GM12878 (cell line): ENCODE measurements at places on chromosomes 5 and 9.

DNA sequence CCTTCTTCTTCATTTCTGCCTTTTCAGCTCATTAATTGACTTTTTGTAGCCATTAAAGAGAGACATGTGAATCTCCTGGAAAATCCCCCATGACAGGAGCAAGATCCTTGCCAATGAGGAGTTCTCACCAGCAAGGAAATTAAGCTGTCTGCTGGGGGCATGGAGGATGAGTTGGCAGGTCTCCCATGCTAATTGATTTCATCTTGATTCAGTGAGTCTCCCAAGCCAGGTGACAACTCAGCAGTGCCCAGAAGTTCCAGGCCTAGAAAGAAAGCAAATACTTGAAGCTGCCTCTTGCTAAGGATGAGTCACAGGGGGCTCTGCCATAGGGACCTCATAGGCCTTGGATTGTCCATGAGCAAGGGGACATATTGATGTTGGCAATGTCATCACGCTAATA is 30.0 kb upstream of the ADRA1B start:
- H3K4me1 ChIP-seq, result no peaks in the 10 kb centered on the region
- no peak for DNase-seq
- no peak overlapping the region for H3K4me3 ChIP-seq
- no peaks in the 10 kb centered on the region for H3K36me3 ChIP-seq
- H3K27me3 ChIP-seq, result no peaks in the 10 kb centered on the region; the same call in 1 of the 2 replicates
- H3K27ac ChIP-seq, result no peak overlapping the region

GRCh38 chr9:38149647-38150046 is 80.6 kb upstream of the SHB start:
- H3K36me3 ChIP-seq, result no peaks in the 10 kb centered on the region
- H3K4me1 ChIP-seq, result no peaks in the 10 kb centered on the region
- H3K27ac ChIP-seq, result no peak overlapping the region

DNA sequence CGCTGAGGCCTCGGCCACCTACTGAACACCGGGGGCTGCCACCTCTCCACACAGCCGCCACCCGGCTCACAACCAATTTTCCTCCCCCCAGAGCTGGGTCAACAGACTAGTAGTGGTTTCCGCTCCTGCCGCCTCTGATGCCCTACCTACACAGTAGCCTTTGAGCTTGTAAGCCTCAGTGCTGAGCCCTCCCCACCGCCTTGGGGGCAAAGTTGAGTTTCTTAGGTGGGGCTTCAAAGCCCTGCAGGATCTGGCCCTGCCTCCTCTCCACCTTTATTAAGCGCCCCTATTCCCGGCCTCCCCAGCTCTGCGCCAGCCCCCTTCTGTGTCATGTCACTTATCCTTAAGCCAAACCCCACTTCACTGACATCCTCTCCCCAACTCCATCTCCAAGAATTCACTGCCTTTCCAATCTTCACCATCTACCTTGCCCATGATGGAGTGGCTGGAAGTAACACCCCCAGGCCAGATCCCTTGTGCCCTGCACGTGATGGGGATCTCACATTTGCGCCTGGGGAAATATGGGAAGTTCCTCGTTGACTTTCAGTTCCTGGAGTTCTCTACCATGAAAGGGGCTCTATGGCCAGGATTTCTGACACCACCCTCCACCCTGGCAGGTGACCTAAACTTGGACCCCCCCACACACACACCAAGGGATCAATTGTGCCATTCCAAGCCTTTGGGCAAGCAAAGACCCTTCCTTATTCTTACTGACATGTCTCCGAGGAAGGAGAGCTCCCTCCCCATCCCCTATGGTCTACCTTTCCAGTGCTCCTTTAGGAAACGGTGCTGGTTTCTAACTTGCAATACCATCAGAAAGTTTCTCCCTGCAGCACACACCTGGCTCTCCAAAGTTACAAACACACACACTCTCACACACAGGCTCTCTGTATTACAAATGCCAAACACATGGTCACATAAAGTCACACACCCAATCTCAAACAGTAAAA is 2.7 kb upstream of the CNTFR start:
- DNase-seq, result no peak
- no peak overlapping the region for H3K27ac ChIP-seq
- H3K4me1 ChIP-seq, result peaks cover 2% of the 10 kb centered on the region; the same call in 1 of the 2 replicates
- peaks cover 28% of the 10 kb centered on the region for H3K27me3 ChIP-seq

DNA sequence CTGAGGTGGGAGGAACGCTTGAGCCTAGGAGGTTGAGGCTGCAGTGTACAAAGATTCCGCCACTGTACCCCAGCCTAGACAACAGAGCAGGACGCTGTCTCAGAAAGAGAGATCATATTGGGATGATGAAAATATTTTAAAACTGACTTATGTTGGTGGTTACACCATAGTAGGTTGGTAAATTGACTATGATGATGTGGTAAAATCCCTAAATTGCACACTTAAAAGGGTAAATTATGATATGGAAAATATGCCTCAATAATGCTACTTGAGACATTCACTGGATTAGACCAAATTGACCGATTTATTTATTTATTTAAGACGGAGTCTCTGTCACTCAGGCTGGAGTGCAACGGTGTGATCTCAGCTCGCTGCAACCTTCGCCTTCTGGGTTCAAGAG is 21.9 kb upstream of the TOR1B start:
- no peaks in the 10 kb centered on the region for H3K36me3 ChIP-seq
- no peak overlapping the region for H3K4me3 ChIP-seq
- DNase-seq, result no peak
- H3K27me3 ChIP-seq, result no peaks in the 10 kb centered on the region
- H3K27ac ChIP-seq, result no peak overlapping the region
- H3K4me1 ChIP-seq, result no peaks in the 10 kb centered on the region

- no peaks in the 10 kb centered on the region for H3K36me3 ChIP-seq
- no peaks in the 10 kb centered on the region; the same call in 1 of the 2 replicates for H3K27me3 ChIP-seq
- DNase-seq, result no peak
- H3K4me1 ChIP-seq, result no peaks in the 10 kb centered on the region
- no peak overlapping the region for H3K4me3 ChIP-seq
- H3K27ac ChIP-seq, result no peak overlapping the region
Measured at GRCh38 chr9:96513622-96514021, 63.7 kb downstream of the HABP4 start.

GRCh38 chr5:129399069-129399468 is 61.0 kb upstream of the ADAMTS19 start:
- no peaks in the 10 kb centered on the region for H3K4me1 ChIP-seq
- H3K27ac ChIP-seq, result no peak overlapping the region
- H3K27me3 ChIP-seq, result no peaks in the 10 kb centered on the region

GRCh38 chr5:147743012-147743411 is 39.5 kb downstream of the JAKMIP2 start:
- no peak overlapping the region for H3K27ac ChIP-seq
- no peaks in the 10 kb centered on the region for H3K4me1 ChIP-seq
- H3K36me3 ChIP-seq, result no peaks in the 10 kb centered on the region
- no peaks in the 10 kb centered on the region for H3K27me3 ChIP-seq
- no peak for DNase-seq
- H3K4me3 ChIP-seq, result no peak overlapping the region

GRCh38 chr5:56346741-56347535 is 113.8 kb upstream of the ANKRD55 start:
- no peaks in the 10 kb centered on the region for H3K4me1 ChIP-seq
- DNase-seq, result no peak
- H3K36me3 ChIP-seq, result no peaks in the 10 kb centered on the region
- no peak overlapping the region for H3K4me3 ChIP-seq
- H3K27me3 ChIP-seq, result no peaks in the 10 kb centered on the region

- H3K4me1 ChIP-seq, result peaks cover 40% of the 10 kb centered on the region
- no peaks in the 10 kb centered on the region for H3K27me3 ChIP-seq
- H3K27ac ChIP-seq, result peak overlapping the region; percentile 79
- peak; percentile 80 for DNase-seq
- H3K36me3 ChIP-seq, result no peaks in the 10 kb centered on the region
- H3K4me3 ChIP-seq, result peak overlapping the region; percentile 18; the same call in 1 of the 2 replicates
Measured at GRCh38 chr5:56412601-56413379, 179.7 kb upstream of the ANKRD55 start.

GRCh38 chr5:54942064-54942778 is 43.2 kb downstream of the ESM1 start:
- H3K4me3 ChIP-seq, result no peak overlapping the region
- no peak overlapping the region for H3K27ac ChIP-seq
- DNase-seq, result no peak
- H3K27me3 ChIP-seq, result no peaks in the 10 kb centered on the region

GRCh38 chr9:68599826-68600225 is 59.1 kb upstream of the TMEM252 start:
- no peaks in the 10 kb centered on the region for H3K36me3 ChIP-seq
- DNase-seq, result no peak
- H3K4me3 ChIP-seq, result no peak overlapping the region

DNA sequence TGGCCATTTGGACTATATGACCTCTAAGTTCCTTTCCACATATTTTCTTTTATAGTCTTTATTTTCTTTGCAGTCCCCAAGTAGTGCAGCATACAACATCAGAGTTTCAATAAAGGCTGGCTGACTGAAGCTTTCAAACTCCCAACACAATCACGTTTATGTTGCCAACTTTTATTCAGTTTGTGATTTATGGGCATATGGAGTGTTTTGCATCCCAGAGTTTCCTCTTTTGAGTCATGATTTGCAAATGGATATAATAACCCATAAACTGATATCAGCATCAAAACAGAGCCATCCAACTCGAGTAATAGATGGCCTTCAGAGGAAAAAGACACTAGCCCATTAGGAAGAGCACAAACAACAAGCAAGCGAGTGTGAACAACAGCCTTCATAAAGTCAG is 414.0 kb downstream of the ELAVL2 start:
- DNase-seq, result no peak
- H3K27ac ChIP-seq, result no peak overlapping the region
- H3K4me3 ChIP-seq, result no peak overlapping the region
- no peaks in the 10 kb centered on the region for H3K36me3 ChIP-seq
- no peaks in the 10 kb centered on the region for H3K4me1 ChIP-seq

DNA sequence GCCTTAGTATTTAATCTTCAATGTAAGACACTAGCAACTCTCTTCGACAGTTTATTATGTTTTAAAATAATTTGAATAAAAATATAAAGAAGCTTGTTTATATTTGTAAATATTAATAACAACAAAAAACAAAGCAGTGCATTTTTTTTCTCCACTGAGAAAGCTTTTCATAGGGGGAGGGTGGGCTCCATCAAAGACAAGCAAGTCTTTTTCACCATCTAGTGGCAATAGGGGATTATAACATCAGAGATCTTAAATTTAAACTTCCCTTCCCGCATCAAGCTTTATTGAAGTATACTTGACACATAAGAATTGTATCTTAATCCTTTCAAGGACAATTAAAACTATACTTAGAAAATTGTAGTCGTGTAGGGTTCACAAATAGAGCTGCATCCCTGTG is 9.3 kb upstream of the OR13F1 start:
- no peaks in the 10 kb centered on the region; the same call in 1 of the 2 replicates for H3K27me3 ChIP-seq
- no peaks in the 10 kb centered on the region for H3K36me3 ChIP-seq
- H3K4me3 ChIP-seq, result no peak overlapping the region
- H3K27ac ChIP-seq, result no peak overlapping the region
- DNase-seq, result no peak

DNA sequence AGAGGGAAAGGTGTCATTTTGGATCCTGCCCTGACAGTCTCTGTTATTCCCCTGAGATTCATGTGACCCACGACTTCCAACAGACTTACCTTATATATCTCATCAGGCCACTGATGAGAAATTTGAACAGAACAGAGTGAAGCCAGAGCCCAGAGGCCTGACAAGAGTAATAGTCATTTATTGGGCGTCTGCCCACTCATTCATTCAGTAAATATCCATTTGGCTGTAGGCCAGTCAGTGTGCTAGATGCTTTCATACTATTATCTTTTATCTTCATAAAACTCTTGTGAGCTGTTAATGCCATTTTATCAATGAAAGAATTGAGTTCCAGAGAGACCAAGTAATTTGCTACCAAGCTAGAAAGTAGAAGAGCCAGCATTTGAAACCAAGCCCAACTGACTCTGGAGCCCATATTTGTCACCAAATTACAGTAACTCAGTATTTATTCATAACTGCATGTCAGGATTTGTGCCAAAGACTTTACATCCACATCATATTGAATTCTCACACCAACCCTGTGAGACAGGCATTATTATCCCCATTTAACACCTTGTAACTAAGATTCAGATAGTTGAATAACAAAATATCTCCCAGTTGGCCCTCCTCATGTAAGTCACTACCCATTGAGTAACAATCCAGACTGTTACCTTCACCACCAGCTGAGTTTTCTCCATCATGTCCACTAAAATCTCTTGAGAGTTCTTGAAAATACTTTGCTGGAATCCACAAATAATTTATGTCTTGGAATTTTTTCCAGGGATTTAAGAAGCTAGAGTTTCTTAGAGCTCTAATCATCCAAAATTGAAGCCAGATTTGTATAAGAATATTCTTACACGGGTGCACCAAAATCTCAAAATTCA is 2.5 kb downstream of the PTPDC1 start:
- no peak for DNase-seq
- no peaks in the 10 kb centered on the region for H3K36me3 ChIP-seq
- H3K4me3 ChIP-seq, result no peak overlapping the region
- H3K4me1 ChIP-seq, result 0 out of 2 replicates have a peak, but pooled peaks cover under 1% of the 10 kb centered on the region

DNA sequence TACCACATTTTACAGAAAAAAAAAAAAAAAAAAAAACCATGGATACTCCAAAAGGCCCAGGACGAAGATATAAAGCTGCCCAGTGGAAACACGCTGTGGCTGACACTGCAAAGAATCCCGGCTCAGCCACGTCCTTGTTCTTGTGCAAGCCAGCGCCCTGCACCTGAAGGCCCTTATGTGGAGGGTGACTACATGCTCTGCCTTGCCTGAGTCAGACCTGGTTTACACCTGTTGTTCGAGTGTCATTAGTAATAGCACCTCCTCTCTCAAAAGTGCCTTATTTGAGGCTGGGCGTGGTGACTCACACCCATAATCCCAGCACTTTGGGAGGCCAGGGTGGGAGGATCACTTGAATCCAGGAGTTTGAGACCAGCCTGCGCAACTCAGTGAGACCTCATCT is 54.3 kb upstream of the ZSWIM6 start:
- no peaks in the 10 kb centered on the region for H3K27me3 ChIP-seq
